ENCODE measurements at places on chromosomes 7 and 10.

DNA sequence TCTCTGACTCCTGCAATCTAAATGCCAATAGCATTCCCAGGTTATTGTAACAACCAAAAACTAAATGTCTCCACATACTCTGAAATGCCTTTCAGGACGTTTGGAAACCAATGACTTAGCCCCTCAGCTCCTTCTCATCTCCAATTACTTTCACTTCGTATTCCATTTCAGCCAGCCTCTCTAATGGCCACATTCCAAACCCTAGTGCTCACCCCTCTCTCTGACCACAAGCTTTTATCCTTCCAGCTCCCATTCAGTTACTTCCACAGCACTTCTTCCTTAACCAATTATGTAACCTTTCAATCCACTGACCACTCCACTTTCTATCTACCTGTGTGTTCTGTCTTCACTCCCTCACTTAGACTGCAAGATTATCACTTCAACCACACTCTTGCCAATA is 4.3 kb downstream of the NOC3L start:
- DNase-seq, result no peak

- DNase-seq, result no peak
Measured at GRCh38 chr7:41576166-41576565, 126.7 kb downstream of the INHBA start.

GRCh38 chr10:3926675-3927525 is 141.9 kb upstream of the KLF6 start:
- no peak for DNase-seq

- no peak for DNase-seq
Measured at GRCh38 chr7:116978006-116978405, 24.7 kb downstream of the ST7 start.

- DNase-seq, result no peak
Measured at GRCh38 chr7:106704000-106704840, 43.3 kb upstream of the CCDC71L start.

DNA sequence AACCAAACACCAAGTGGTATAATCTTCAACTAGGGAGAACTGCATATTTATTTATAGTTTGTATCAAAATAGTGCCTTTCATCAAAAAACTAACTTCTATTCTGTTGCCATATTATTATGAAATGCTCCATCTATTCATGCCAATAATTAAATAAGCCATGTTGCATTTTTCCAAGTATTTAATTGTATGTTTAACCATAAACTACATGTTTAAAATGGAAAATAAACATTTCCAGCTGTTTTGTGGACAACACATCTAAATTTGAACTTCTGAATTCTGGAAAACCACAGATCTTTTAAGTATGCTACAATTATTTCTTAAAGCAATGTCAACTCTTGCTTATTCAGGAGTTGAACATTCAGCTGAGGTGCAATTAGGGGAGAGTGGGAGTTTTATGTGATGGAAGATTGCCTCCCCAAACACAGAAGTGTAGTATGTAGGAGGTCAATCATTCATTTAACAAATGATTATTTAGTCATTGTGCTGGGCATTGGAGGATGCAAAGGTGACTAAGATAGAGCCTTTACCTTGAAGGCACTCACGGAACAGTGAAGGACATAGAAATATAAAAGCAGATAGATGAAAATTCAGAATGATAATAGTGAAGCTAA is 80.7 kb upstream of the PPP1R3C start:
- no peak for DNase-seq

DNA sequence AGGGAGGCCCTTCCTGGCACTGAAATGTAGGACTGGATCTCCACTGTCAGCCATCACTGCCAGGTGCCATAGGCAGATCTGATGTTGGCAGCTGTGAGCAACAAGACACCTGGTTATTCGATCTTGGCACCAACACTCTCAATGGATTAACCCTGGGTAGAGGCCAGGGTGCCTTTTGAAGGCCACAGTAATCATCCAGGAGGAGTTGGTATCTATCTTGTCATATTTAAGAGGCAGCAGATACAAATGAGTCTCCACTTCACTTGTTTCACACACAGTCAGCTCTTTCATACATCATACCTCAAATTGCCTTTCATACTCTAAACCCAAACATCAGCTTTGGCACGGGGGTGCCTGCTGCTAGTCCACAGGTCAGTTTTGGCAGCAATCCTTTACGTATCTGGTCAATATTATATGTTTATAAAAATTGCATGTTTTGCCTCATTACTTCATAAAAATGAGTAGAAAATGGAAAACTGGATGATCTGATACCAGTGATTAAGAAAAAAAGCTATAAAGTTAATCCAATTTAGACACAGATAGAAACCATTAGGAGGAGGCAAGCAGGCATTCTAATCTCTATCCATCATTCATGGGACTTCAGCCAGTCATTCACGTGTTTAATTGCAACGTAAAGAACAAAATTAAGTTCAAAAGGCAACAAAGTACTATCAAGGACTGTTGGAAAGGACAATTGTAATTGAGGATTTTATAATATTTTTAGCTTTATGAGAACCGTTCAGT is 12.7 kb upstream of the CACUL1 start:
- no peak for DNase-seq

DNA sequence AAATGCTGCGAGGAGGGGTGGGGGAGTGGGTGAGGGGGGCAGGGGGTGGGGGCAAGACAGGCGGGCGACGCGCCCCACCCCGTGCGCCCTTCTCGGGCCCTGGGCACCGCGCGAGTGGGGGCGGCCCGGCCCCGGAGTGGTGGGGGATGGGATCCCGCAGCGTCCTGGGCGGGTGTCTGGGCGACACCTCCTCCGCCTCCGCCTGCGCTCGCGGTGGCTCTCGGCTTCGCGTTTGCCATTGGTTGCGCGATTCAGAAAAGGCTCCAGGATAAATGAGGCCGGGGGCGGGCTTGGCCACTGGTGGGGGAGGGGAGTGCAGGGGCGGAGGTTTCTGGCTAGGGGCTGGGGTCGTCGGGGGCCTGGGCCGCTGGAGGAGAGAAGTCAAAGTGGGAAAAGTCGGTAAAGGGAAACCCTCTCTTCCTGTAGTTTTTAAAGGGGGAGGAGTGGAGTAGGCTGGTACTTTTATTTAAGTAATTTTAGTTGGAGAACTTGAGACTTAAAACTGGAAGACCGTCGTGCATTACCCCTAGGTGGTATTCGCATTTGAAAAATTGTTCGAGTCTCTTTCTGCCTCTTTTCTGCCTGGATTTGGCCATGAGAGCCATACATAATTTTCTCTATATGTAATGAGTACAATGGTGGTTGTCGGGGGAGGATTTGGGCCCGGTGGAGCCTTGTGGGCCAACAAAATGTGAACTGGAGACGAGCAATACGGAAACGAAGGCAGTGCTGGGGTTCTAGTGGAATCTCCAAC is 992 bp upstream of the IGF2BP3 start:
- DNase-seq, result peak; percentile 72

DNA sequence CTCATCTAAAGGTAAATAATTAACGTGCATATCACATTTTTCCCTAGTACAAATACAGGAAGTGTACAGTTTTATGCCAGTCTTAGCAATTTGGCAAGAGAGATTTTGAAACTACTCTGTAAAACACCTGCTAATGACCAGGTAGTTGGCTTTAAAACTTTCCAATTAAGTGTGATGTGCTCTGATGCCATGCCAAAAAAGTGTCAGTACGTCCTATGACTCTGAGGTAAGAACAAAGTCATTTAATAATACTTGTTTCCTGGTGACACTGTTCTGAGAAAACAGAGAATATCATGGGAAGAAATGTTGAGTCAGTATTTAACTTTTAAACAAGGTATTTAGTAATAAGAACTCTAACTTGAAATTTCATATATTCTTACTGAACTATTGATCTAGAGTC is 9.6 kb downstream of the PDZD8 start:
- no peak for DNase-seq

GRCh38 chr7:141387521-141388217 is 163.5 kb upstream of the AGK start:
- no peak for DNase-seq

GRCh38 chr7:157359581-157359980 is 22.8 kb downstream of the DNAJB6 start:
- DNase-seq, result no peak

DNA sequence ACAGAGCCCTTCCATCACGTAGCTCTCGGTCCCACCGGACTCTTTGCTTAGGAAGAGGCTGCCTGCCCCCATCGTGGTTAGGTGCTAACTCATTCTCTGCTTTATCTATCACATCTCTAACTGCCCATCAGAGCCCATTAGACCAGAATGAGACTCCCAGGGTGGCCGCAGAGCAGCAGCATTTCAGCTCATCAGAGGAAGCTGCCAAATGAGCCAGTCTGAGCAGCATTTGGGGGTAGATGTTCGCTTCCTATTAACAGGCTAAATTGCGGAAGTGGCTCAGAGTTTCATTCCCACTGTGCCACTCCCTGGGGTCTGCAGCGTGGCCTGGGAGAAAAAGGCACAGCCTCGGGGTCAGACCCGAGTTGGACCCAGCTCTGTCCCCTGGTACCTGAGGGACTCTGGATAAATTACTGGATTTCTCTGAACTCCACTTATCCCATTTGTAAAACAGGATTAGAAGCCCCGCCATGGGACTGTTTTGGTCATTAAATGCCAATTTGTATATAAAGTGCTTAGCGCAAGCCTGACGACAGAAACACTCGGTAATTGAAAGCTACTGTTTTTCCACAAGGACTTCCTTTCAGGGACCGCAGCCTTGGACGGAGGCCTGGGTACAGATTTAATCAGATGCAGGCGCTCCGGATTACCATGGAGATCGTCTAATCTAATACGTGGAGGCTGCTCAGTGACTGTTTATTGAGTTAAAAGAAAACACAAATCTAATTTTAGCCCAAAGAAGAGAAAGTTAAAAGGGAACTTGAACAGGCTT is 73.8 kb upstream of the PRLHR start:
- peak; percentile 55 for DNase-seq

- DNase-seq, result peak; percentile 81
Measured at GRCh38 chr7:128830231-128831177, at the start of gene FLNC. Gene FLNC (plus strand): TSS chr7:128830406. CDS start chr7:128830638, 232 bp downstream.

DNA sequence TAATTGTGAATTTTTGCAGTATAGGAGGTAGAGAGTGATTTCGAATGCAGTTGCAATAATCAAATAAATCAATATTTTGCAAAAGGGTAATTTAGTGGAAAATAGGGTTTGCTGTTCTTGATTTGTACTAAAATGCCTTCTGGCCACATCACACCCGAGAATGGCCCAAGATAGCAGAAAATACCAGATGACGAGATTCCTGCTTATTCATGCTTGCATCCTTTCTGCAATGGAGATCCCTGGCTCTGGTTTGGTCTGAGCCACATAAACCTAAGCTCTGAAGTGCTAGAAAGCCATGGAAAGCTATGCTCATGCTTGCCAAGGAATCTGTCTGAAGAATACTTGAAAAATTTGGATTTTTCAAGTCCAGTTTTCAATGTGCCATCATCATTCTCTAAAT is 634.2 kb upstream of the COBL start:
- peak; percentile 47 for DNase-seq

GRCh38 chr7:140639366-140640053 is 1.1 kb downstream of the DENND2A start:
- DNase-seq, result peak; percentile 50

DNA sequence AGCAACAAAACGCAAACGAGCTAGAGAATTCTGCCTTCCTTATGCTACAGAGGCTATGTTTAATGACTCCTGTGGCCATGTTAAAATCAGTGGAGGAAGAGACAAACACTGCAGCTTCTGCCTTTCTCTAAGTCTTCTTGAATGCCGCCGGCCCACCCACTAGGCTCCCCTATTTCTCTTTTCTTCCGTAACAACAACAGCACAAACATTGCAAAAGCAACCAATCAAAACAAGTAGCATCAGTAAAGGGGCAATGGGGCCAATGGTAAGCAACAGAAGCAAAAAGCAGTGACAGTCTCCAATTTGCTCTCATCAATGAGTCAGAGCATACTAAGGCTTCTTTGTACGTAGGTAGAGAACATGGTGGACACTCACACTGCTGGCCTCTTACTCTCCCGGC is 26.8 kb downstream of the DNAJC1 start:
- no peak for DNase-seq

DNA sequence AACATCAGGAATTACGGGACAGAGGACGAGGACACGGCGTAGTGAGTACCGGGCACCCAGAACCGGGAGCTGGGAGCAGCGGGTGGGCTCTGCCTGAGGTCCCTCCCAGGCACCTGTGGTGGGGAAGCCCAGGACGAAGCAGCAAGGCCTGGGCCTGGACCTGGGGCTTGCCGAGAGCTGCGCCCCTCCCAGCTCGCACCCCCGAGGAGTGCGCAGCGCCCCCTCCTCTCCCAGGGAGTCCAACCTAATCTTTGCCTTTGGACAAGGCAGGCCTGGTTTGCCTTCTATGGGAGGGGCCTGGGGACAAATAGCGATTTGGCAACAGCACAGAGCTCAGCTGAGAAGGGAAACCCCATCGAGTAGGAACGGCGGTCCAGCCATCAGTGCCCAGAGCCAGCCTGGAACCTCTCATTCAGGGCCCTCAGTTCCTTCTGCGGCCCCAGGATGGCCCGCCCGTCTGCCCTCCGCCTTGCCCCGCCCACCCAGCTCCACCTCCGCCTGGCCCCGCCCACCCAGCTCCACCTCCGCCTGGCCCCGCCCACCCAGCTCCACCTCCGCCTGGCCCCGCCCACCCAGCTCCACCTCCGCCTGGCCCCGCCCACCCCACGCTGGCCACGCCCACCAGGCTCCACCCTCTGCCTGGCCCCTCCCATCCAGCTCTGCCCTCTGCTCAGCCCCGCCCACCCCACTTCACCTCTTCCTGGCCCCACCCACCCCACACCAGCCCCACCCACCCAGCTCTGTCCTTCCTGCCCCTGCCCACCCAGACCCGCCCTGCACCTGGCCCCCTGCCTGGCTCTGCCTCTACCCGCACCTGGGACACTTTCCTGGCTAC is 32.5 kb upstream of the KNDC1 start:
- no peak for DNase-seq

DNA sequence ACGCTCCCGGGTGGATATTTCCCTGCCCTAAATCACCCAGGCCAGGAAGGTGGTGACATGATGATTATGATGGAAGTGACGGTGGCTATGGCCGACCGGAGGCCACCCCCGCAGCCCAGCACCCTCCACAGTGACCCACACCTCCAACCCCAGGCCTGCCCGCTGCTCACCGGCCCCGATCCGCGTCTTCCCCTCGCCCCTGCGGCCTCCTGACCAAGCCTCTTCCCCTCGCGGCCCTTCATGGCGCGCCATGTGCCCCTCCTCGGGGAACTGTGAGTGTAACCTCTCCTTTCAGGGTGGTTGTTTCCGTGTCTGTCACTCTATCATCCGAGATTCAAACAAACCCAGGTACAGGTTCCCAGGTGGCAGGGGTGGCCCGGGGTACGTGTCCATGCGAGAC is 78.3 kb downstream of the UNCX start:
- no peak for DNase-seq

DNA sequence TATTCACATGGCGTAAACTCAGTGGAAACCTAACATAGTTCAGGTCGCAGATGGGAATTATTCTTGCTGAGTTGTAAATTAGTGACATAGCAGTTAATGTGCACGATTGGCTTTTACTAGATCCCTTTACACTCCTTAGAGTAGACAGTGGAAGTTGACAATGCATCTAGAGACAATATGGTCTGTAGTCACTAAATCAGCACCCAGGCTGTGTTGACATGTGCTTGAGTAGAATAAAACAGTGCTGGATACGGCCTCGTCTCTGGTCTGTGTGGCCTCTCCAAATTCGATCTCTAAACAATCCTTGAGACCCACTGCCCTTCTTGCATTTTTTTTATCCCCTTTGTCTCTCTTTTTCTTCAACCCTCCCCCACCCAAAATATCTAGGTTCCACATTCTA is 615.7 kb downstream of the SORCS1 start:
- DNase-seq, result no peak

GRCh38 chr7:107615910-107616680 is 36.0 kb downstream of the BCAP29 start:
- DNase-seq, result no peak

GRCh38 chr7:69962186-69963065 is 364.2 kb downstream of the AUTS2 start:
- no peak for DNase-seq
